ENCODE measurements at places on chromosomes 1 and 21.

GRCh38 chr1:21152423-21153100 lies 24.1 kb downstream of the EIF4G3 start:
- no peak for DNase-seq

- DNase-seq = no peak
Observed at GRCh38 chr1:103958699-103959098, 209.0 kb downstream of the AMY1C start.

- DNase-seq = no peak
Observed at GRCh38 chr1:193192586-193192985, 6.2 kb upstream of the B3GALT2 start.

GRCh38 chr1:184624051-184624450 lies 130.6 kb downstream of the EDEM3 start:
- no peak for DNase-seq

- peak; percentile 68 for DNase-seq
Observed at GRCh38 chr1:117121589-117122329, at the start of gene TRIM45. TSS of gene TRIM45 (minus strand) at chr1:117121749. CDS start at chr1:117121201, 548 bp downstream.

DNA sequence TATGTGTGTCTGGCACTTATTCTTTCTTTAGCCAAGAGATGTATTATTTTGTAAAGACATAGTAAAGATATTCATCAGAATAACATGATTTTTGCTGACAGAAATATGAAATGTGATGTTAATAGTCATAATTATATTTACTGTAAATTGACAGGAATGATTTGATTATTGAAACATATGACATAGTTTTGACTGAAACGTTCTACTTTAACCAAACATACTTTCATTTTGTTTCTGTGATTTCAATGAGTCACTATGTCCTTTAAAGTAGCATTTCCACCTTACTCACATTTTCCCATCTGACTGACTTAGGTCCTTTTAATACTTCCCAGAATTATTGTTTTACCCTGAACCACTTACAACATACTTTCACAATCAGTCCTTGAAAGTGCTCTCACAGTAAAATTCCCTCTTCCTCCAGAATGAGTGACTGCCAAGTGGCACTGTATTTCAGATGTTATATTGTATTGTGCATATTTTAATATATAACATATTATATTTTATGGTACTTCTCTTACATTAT lies 437.9 kb downstream of the NCAM2 start:
- peak; percentile 2 for DNase-seq

DNA sequence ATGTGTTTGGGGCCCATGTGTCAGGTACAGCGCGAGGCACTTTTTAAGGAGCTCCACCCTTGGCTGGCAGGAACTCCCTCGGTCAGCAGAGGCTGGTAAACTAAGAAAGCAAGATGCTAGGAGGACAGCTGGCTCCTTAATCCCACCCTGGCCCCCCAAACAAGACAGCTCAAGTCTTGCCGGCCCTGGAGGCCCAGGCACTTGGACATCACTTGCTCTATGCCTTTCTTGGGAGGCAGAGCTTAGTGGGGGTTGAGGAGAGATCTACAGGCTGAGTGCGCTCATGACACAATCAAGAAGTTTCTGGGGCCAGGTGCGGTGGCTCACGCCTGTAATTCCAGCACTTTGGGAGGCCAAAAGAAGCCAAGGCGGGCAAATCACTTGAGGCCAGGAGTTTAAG lies 78.1 kb downstream of the CD34 start:
- no peak for DNase-seq

- no peak for DNase-seq
Observed at GRCh38 chr1:169765580-169766331, 29.0 kb downstream of the METTL18 start.

- DNase-seq = no peak
Observed at GRCh38 chr1:169148472-169149252, 42.2 kb downstream of the ATP1B1 start.

DNA sequence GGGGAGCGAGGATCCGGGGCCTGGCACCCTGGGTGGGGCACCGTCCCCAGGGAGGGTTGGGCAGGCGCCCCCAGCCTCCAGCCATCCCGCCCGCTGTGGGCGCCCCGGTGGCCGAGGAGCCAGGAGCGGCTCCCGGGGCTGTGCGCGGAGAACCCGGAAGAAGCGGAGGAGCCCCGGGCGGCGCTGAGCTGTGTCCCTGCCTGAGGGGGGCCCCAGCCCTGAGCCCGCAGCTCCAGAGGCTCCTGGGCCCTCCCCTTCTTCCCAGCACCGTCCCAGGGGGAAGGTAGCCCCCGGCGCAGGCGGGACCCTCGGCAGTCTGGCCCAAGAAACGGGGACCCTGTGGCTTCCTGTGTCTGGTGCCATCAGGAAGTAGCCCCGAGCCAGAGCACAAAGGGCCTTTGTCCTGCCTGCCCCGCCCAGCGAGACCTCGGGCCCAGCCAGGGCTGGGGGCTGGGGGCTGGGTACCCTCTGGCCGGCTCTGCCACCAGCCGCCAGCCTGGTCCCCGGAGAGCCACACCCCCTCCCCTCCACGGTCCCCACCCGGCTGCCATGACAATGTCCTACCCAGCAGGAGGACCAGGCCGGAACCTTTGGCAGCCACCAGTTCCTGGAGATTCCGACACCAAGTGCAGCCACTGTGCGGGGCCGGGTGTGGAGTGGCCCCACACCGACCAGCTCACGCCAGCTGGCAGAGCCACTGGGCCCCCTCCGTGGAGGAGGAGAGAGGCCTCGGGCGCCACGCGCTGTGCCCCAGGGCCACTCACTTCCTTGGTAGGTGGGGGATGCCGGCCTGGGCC lies 15.6 kb upstream of the TTLL10 start:
- DNase-seq = peak; percentile 34

DNA sequence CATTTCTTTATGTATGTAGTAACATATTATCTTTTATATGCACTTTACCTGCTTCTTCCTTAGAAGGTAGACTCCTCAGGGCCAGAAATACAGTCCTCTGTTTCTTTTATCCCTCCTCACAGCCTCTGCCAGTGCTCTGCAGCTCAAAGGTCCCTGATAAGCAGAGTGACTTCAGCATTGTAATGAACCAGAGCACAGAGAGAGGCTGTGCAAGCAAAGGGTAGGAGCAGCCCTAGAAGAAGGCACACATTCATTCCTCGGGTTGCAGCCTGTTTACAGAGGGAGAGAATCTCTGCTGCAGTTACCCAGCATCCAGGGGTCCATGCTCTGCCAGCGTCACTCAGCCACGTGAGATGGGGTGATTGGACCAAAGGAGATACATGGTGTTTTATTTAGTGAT lies 101.1 kb downstream of the RHOU start:
- DNase-seq = no peak

- no peak for DNase-seq
Observed at GRCh38 chr1:86448670-86449069, 20.1 kb upstream of the CLCA1 start.

DNA sequence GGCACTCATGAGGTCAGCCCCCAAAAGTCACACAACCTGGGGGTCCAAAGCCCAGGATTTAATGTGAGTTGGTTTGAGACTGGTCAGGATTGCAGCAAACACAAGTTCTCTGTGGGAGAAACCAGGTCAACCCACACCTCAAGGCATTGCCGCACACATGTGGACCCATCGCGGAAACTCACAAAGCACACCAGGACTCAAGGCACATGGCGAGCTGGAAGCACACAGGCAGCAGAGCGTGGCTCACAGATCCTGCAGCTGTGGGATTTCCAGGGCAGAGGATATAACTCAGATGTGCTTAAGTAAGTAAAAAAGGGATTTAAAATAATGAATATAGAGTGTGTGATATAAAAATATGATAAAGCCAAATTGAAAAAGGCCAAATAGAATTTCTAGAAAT lies 51.6 kb upstream of the ADARB1 start:
- no peak for DNase-seq
